Endodermal cell (in vitro differentiated cells): ENCODE measurements at places on chromosomes 1 and 21.
A peak's percentile ranks its signal among the peaks of the same experiment; 100 is the strongest.

DNA sequence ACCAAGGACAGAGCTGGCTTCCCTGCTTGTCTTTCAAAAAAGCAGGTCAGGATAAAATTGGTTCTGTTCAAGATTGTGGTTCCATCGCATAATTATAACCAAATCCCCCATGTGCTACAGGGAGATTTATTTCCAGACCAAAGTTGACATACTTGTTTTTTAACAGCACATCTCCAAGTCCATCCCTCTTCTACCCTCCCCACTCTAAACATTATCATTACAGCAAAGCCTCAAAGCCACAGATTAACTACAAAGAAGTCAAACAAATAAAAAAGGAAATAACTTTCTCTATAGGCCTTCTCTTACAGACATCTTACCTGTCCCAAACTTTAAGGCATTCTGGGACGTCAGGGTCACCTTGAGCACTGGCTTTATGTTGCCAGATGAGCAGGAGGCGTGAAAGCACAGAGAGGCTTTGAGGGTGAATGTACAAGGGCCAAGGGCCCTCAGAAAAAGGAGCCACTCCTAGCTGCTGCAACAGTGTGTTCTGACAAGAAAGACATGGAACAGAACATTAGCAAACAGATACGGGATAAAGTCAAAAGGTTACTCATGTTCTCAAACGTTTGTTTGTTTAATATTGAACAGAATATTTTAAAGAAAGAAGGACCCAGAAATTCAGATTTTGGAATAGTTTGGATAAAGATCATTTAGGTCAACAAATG is 31.2 kb downstream of the UBR4 start:
- DNase-seq = no peak

DNA sequence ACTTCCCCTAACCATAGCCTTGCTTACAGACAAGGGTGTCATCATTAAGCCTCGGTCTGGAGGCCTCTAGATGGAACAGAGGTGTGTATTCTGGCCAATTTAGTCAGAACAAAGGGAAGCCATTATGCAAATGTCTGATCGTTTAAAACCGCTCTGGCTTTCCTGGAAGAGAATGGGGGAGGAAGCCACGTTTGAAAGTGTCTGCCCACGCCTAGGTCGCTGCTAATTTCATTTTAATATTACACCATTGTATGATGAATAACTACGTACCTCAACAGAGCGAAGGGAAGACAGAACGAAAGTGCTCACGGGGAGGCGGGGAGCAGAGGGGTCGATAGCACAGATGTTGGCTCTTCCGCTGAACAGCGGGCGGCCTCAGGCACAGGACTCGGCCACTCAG is 41.1 kb upstream of the CSF3R start:
- peak; percentile 38 for DNase-seq

- no peak for DNase-seq
These were observed 130.4 kb upstream of the ADGRL2 start for GRCh38 chr1:81670286-81670685.

DNA sequence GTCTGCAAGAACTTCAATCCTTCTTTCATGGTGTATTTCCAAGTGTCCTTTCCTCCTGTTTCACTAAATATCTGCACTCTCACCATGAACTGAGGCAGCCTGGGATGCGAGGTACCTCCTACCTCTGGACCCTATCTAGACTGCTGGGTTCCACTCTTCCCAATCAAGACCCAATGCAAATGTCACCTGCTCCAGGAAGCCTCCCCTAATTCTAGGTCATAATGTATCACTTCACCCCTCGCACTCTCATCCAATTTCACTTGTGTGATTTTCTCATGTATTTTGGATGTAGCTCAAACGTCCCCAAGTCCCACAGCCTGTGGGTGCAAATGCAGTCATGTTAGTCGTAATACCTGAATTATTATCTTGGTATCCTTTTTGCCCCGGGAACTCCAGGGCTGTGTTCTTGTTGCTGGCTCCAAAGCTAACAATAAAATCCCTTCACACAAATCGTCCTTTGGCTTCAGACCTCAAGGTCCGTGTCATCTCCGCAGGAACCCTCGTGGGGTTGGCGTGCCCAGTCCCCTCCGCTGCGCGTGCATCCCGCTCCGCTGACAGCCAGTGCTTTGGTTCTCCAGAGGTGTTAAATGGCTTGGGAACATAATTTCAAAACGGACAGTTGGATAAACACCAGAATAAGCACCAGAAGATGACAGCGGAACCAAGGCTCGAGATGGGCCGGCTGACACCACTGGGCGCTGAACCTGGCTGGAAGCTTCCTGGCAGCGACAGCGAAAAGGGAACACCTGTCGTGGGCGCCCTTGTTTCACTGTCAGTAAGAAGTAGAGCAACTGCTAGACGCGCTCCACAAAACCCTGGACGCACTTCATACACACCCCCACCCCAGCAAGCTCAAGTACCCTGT is 1.0 kb upstream of the BACH1 start:
- no peak for DNase-seq

DNA sequence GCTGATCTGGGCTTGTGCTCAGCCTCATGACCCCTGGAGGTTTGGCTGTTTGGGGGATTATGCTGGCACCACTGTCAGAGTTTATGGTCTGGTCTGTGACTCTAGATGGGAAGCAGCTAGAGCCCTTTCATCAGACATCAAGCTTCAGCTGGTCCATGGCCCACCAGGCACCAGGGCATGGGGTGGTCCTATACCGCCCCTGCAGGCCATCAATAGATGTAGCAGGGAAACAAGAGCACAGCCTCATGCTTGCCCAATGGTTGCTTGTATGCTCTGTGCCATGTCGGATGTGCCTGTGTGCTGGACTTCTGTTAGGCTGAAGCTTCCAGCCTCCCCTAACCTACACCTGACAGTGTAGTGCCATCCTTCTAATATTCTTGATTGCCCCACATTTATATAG is 71.1 kb upstream of the CD34 start:
- DNase-seq = peak; percentile 83

DNA sequence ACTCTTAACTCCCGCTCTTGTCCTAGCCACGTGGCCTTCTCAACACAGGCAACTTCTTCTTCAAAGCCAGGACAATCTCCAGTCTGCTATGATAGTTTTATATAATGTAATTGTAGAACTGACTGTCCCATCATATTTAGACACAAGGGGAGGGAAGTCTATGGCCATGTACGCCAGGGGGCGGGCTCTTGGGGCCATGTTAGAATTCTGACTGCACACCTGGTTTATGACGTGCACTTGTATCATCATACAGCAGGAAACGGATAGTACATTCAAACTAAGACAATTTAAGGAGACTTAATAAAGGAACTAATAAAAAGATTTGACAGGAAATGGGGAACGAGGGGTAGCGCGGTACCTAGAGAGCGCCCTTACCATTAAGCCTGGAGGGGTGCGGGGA is 21.5 kb downstream of the DMRTB1 start:
- no peak for DNase-seq

- DNase-seq = no peak
These were observed 186.4 kb downstream of the FMN2 start for GRCh38 chr1:240278082-240278481.

GRCh38 chr21:19833082-19833481 is 1165.1 kb upstream of the NCAM2 start:
- DNase-seq = no peak

GRCh38 chr1:12596007-12596821 is 21.8 kb downstream of the DHRS3 start:
- peak; percentile 63 for DNase-seq

DNA sequence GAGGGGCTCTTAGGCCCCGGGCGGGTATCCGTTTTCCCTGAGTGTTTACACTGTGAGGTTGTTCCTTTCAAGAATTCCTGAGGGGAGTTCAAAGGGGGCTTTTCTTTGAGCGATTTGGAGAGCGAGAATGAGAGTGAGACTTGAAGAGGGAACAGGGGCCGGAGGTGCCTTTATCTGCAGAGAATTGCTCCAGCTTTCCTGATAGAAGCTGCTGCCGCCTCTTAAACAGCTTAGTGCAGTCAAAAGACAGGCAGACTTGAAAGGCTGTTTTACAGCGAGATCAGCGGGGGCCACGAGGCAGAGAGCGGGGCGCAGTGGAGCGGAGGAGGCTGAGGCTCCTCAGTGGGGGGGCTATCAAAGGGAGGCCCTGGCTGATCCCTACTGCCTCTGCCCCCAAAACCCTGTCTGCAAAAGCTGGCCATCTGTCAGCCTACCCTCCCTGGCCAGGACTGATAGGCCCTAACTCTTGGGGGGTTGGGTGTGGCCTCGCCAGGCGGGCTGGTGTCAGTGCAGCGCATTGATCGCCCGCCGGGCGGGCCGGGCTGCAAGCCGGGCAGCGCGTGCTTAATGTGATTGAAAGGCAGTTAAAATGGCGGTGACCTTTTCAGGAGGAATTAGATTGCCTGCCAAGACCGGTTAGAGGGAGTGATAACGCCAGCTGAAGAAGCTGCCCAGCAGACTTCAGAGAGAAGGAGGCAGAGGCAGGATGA is 36.4 kb downstream of the TMEM53 start:
- DNase-seq = no peak

GRCh38 chr1:219391297-219391696 is 217.6 kb downstream of the LYPLAL1 start:
- no peak for DNase-seq

GRCh38 chr1:188489336-188490112 is 1660.8 kb downstream of the PLA2G4A start:
- DNase-seq = peak; percentile 48

- no peak for DNase-seq
These were observed 11.7 kb downstream of the TNFRSF1B start for GRCh38 chr1:12178511-12178910.

DNA sequence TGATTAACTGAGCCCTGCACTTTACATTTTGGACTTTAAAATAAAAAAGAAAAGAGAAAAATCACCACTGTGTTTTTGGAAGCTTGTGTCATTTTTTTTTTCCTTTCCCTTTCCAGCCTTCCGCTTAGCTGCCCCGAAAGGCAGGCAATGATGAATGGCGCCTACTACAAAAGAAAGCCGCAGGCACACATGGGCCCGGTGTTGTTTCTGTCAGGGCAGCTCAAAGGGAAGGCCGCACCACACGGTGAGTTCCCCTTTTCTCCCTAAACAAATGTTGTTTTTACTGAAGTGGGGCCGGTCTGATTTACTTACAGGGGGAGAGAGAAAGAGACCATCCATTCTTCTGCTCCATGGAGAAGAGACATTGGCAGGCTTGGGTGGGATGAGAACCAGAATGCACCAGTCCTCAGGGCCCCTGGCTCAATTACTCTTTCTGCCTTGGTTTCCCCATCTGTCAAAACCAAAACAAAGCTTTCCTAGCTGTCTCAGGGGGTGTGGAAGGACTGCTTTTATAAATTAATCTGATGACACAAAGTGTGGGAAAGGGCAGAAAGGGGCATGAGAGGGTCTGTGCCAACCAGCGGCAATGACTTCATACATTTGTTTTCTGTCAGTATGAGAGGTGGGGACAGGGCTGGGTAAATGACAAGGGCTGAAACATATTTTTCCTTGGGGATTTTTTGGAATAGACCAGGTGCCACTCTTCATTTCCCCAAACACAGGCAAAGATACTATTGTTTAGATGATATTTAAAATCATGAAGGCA is 91.4 kb upstream of the PLXNA2 start:
- no peak for DNase-seq

- DNase-seq = no peak
These were observed 5.2 kb upstream of the PRMT6 start for GRCh38 chr1:107051266-107051665.

- no peak for DNase-seq
These were observed 24.3 kb downstream of the F13B start for GRCh38 chr1:197042676-197043341.

DNA sequence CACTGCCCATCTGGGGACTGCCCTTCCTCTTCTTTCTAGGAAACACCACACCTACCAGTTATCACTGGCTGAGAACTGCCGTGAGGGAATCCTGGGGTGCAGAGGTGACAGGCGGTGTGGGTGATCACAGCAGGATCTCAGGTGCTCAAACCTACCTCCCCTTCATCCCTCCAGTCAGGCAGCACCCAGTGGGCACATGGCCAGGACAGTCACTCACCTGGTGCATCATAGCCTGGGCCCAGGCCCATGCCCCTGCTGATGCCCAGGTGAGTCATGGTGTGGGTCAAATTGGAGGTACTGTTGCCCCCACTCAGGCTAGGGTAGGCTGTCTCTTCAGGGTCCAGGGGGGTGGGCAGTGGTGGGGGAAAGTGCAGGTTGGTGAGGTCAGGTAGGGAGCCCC is 5.3 kb upstream of the DENND4B start:
- DNase-seq = no peak

DNA sequence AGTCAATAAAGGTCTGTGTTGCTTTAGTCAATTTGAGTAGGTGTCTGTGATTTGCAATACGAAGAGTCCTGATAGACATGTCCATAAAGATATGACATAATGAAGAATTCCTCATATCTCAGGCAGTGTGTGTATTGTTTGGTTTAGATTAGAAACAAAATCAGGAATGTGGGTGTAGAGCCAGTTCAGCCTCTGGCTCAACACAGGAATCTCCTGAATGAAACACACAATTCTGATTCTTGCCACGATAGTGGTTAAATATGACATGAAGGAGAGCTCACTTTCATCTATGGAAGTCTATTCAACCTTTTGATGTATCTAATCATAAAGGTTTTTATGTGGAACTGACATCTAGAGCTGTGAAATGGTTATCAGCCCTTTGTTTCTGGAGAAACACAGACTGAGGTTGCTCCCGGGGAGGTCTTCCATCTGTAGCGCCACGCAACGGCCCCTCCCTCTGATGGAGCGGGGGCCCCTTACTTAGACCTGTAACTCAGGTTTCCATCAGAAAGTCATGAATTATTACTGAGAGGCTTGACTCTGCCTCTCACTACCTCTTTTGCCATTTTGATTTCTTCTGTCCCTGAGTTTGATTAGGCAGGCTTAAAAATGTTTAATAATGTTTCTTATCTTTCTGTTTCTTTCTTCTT is 19.5 kb downstream of the TSPAN2 start:
- no peak for DNase-seq

- DNase-seq = no peak
These were observed 68.0 kb downstream of the VAV3 start for GRCh38 chr1:107896936-107897335.

- DNase-seq = no peak
These were observed 8.6 kb downstream of the CLDN14 start for GRCh38 chr21:36471254-36471723.

GRCh38 chr1:244419024-244419423 is 32.7 kb downstream of the ADSS2 start:
- no peak for DNase-seq

GRCh38 chr1:24557711-24558131 is 1.8 kb downstream of the NCMAP start:
- DNase-seq = no peak

DNA sequence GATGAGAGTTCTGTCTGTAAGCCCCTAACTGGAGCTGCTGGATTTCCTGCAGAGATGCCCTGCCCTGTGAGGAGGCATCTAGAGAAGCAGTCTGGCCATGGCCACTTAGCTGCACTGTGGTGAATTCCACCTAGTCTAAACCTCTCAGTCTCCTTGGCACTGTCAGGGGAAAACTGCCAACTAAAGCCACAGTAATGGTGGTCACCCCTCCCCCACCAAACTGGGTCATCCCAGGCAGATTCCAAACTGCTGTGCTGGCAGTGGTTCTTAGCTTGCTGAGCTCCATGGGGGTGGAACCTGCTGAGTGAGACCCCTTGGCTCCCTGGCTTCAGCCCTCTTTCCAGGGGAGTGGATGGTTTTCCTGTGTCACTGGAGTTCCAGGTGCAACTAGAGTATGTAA is 740.6 kb downstream of the RWDD3 start:
- peak; percentile 58 for DNase-seq
